Activated T-helper 1 cell treated with anti-CD3 and anti-CD28 coated beads, Interleukin-12 subunit alpha, Interleukin-12 subunit beta, Interleukin-2, Interleukin-4 antibody, amounts not matched to agents 30 ng/mL and 10 ng/mL and 1 ng/mL, durations not matched to agents 14 hours and 24 hours and 36 hours (primary cell): ENCODE measurements at places on chromosomes 4 and X. TPM values are rescaled to one million over a fixed set of nuclear protein-coding genes. Genes with fewer than 3 reads are reported as not detected.

Gene CXCL5
- not detected in 2 replicates for total RNA-seq

Gene SPANXN4
- not detected in 2 replicates for total RNA-seq

Gene ADH1C
- total RNA-seq = not detected in 2 replicates

DNA sequence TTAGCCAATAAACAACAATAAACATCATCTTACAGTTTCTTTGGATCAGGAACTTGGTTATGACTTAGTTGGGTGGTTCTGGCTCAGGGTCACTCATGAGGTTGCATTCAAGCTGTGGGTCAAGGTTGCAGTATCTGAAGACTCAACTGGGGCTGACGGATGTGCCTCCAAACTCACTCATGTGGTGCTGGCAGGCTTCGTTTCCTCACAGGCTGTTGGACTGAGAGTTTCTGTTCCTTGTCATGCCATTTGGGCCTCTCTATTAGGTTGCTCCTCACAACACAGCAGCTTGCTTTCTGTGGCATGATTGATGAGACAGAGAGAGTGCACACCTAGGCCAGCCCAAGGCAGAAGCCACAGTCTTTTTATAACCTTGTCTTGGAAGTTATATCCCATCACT, 20.7 kb downstream of the FRMPD3 start:
- peaks cover 2% of the 10 kb centered on the region for H3K27me3 ChIP-seq
- DNase-seq = no peak
- H3K4me1 ChIP-seq = no peaks in the 10 kb centered on the region

GRCh38 chrX:69072486-69073006, 92.7 kb downstream of the PJA1 start:
- DNase-seq = no peak
- no peaks in the 10 kb centered on the region for H3K36me3 ChIP-seq
- H3K27me3 ChIP-seq = no peaks in the 10 kb centered on the region
- no peak overlapping the region for H3K4me3 ChIP-seq
- no peaks in the 10 kb centered on the region for H3K4me1 ChIP-seq

GRCh38 chrX:30965767-30966166, 76.7 kb upstream of the TAB3 start:
- no peaks in the 10 kb centered on the region for H3K27me3 ChIP-seq
- no peak for DNase-seq
- no peak overlapping the region for H3K4me3 ChIP-seq
- H3K27ac ChIP-seq = no peak overlapping the region

- H3K4me3 ChIP-seq = no peak overlapping the region
- no peak overlapping the region for H3K27ac ChIP-seq
- no peaks in the 10 kb centered on the region for H3K4me1 ChIP-seq
Measured at GRCh38 chr4:26484032-26484515, 6.2 kb downstream of the CCKAR start.

DNA sequence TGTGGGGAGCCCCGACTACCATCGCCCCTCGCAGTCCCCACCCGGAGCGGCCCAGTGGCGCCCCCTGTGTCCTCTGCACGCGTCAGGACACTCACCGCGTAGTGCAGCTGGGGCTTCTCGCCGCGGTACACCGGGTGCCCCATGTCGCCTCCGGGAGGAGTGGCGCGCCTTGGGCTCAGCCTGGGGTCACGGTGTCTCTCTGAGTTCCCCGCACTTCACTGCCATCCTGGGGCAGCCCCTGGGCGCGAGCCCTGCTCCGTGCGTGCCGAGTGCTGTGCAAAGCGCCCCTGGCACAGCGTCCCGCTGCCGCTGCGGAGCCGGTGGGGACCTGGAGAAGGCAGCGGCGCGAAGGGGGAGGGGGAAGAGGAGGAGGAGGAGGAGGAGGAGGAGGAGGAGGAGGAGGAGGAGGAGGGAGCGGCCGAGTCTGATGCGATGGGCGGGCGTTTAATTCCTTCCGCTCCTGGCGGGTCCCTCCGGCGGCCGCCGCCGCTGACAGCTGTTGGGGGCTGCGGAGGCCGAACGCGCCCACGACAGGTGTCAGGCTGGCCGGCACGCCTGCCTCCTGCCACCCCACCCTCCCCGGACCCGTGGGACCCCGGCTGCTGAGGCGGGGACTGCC, 134.3 kb downstream of the AMELX start:
- no peak overlapping the region for H3K4me3 ChIP-seq
- no peak overlapping the region for H3K27ac ChIP-seq
- H3K27me3 ChIP-seq = peaks cover 18% of the 10 kb centered on the region
- H3K36me3 ChIP-seq = no peaks in the 10 kb centered on the region
- no peaks in the 10 kb centered on the region for H3K4me1 ChIP-seq
- no peak for DNase-seq
